ENCODE measurements at places on chromosomes 4 and X. TPM values are rescaled to one million over a fixed set of nuclear protein-coding genes. Genes with fewer than 3 reads are reported as not detected.

GRCh38 chr4:78710536-78710935, 65.6 kb upstream of the BMP2K start:
- H3K27me3 ChIP-seq = no peaks in the 10 kb centered on the region
- H3K27ac ChIP-seq = no peak overlapping the region
- no peaks in the 10 kb centered on the region for H3K36me3 ChIP-seq

- no peaks in the 10 kb centered on the region for H3K4me1 ChIP-seq
- no peaks in the 10 kb centered on the region for H3K36me3 ChIP-seq
- no peaks in the 10 kb centered on the region for H3K27me3 ChIP-seq
- no peak overlapping the region for H3K4me3 ChIP-seq
- no peak for DNase-seq
- H3K27ac ChIP-seq = no peak overlapping the region
Observed at GRCh38 chrX:68292471-68292870, 140.8 kb downstream of the OPHN1 start.

Gene EMCN
- 24.6 TPM for total RNA-seq

Gene OPN1LW
- not detected for total RNA-seq

Gene ADGRG2
- 4.3 TPM for total RNA-seq

Gene SPARCL1
- 830 TPM for total RNA-seq

Gene RBM47
- 7.1 TPM for total RNA-seq

DNA sequence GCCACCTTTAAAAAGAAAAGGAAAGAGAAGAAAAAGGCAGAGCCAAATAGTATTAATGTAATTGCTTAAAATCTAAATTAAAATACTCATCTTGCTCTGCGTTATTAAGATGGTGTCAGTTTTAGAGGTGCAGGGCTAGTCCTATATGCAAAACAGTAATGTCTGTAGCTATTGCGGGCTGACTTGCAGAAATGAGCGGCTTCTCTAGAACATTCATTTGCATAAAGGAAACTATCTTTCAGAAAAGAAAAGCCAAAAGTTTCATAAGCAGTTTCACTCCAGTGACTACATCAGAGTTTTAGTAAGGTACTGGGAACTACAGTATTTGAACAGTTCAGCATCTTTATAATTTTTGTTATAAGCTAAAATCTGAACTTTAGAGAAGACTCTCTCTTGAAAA, 6.0 kb downstream of the SMAD1 start:
- DNase-seq = no peak
- no peaks in the 10 kb centered on the region for H3K4me1 ChIP-seq
- no peaks in the 10 kb centered on the region for H3K36me3 ChIP-seq
- no peak overlapping the region for H3K27ac ChIP-seq

Gene TIMP1
- 1,308 TPM for total RNA-seq

Gene ERAS
- not detected for total RNA-seq

- H3K27me3 ChIP-seq = no peaks in the 10 kb centered on the region
- DNase-seq = no peak
- peaks cover 36% of the 10 kb centered on the region for H3K36me3 ChIP-seq
Observed at GRCh38 chrX:129908636-129909035, 2.7 kb downstream of the UTP14A start.

Gene GPC4
- total RNA-seq = 12.0 TPM

- H3K27ac ChIP-seq = no peak overlapping the region
- no peaks in the 10 kb centered on the region for H3K36me3 ChIP-seq
- H3K4me1 ChIP-seq = peaks cover 3% of the 10 kb centered on the region
- no peak for DNase-seq
Observed at GRCh38 chrX:19344661-19345060, 934 bp downstream of the PDHA1 start.

GRCh38 chrX:119870626-119871131, 854 bp downstream of the RNF113A start:
- no peak for DNase-seq
- H3K4me1 ChIP-seq = peaks cover 5% of the 10 kb centered on the region
- no peaks in the 10 kb centered on the region for H3K27me3 ChIP-seq
- peak overlapping the region; percentile 90 for H3K27ac ChIP-seq

- H3K36me3 ChIP-seq = no peaks in the 10 kb centered on the region
- no peak for DNase-seq
- H3K4me3 ChIP-seq = no peak overlapping the region
- H3K27ac ChIP-seq = peak overlapping the region; percentile 72
- peaks cover 12% of the 10 kb centered on the region for H3K4me1 ChIP-seq
- H3K27me3 ChIP-seq = no peaks in the 10 kb centered on the region
Observed at GRCh38 chr4:157803421-157803820, 369.4 kb downstream of the GASK1B start.

Gene IL1RAPL2
- not detected for total RNA-seq

DNA sequence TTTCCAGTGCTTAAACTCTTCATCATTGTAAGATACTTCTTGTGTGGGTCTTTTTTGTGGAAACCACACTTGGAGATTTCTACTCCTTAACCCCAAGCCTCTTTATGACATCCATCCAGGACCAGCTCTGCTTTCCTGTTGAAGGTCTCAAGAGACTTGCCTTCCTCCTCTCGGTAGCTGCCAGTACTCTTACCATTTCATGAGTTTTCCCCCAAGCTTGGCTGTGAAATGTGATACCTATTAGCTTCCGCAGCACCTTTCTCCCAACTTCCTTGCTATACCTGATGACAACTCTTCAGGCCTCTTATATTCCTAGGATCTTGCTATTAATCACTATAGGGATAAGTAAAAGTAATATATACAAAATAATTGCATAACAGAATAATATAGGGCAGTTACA, 1.9 kb upstream of the DCK start:
- H3K4me3 ChIP-seq = no peak overlapping the region
- H3K27ac ChIP-seq = no peak overlapping the region
- H3K36me3 ChIP-seq = no peaks in the 10 kb centered on the region
- peaks cover 6% of the 10 kb centered on the region for H3K4me1 ChIP-seq
- no peak for DNase-seq
- H3K27me3 ChIP-seq = no peaks in the 10 kb centered on the region

GRCh38 chr4:102807345-102807744, 20.0 kb downstream of the UBE2D3 start:
- no peak for DNase-seq
- no peak overlapping the region for H3K4me3 ChIP-seq
- no peaks in the 10 kb centered on the region for H3K27me3 ChIP-seq

Gene GRIPAP1
- 15.0 TPM for total RNA-seq

DNA sequence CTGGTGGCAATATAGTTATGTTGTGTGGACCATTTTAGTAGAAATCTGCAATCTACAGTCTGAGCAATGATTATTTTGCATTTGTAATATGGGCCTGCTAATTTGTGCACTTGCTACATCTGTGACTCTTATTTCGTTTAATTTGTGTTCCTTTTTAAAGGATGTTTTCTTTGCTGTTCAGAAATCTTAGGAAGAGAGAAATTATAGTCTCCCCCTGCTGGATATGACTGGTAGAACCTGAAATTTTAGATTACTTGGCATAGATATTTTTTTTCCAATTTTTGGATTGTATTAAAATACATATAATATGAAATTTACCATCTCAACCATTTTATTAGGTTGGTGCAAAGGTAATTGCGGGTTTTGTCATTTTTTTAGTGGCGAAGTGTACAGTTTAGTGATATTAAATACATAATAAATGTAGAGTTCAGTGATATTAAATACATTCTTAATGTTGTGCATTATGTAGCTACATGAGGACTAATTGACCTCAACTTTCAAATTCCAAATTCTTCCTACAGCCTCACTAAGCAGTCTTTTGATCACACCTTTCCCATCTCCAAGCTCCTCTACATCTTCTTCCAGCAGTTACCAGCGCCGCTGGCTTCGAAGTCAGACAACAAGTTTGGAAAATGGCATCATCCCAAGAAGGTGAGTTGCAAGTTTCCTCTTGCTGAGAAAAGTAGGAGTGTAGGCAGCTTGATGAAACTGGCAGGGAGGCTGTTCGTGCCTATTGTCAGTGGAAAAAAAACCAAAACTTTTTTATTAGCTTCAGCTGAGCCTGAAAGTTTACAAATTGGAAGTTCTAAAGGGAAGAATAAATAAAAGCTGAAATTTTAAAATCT, 82.2 kb downstream of the FNIP2 start:
- no peak overlapping the region for H3K27ac ChIP-seq
- no peaks in the 10 kb centered on the region for H3K27me3 ChIP-seq
- peaks cover 21% of the 10 kb centered on the region for H3K36me3 ChIP-seq

- peak overlapping the region; percentile 81 for H3K27ac ChIP-seq
- H3K27me3 ChIP-seq = no peaks in the 10 kb centered on the region
- DNase-seq = no peak
Observed at GRCh38 chrX:49191574-49192011, 5.4 kb upstream of the PRICKLE3 start.

GRCh38 chr4:147899512-147899911, 167.6 kb downstream of the ARHGAP10 start:
- DNase-seq = no peak
- no peak overlapping the region for H3K27ac ChIP-seq
- no peaks in the 10 kb centered on the region for H3K27me3 ChIP-seq
- H3K4me3 ChIP-seq = no peak overlapping the region

- H3K27ac ChIP-seq = no peak overlapping the region
- DNase-seq = no peak
- H3K27me3 ChIP-seq = no peaks in the 10 kb centered on the region
- H3K4me1 ChIP-seq = no peaks in the 10 kb centered on the region
- no peaks in the 10 kb centered on the region for H3K36me3 ChIP-seq
- no peak overlapping the region for H3K4me3 ChIP-seq
Observed at GRCh38 chr4:17528551-17529165, 13.7 kb downstream of the CLRN2 start.

DNA sequence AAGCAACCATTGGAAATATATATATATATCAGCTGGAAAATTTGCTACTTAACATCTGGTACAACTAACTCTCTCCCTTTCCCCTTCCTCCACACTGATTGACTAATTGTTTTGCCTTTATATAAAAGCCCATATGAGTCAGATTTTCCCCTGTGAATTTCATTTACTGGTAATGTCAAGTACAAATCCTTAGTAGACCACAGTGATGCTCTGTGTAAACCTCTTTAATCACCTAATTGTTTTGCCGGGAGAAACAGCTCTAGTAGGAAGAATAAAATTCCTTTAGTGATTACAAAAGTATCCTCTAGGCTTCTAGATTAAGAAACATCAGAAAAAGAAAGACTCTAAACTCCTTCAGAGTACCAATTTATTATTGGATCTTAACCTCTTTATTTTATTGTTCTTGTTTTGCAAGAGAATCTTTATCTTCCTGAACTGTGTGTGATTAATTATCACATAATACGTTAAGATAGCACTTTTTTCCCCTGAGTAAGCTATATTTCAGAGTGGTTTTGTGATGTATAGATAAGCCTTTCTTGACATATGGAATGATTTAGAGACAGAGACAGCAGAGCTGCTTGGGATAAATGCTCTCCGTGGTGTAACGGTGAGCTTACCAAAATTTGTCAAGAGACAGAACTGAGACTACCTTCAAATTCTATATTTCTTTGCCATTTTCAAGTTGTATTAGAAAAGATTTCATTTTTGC, 1606.4 kb upstream of the TENM3 start:
- H3K27me3 ChIP-seq = no peaks in the 10 kb centered on the region
- H3K4me1 ChIP-seq = no peaks in the 10 kb centered on the region
- no peak overlapping the region for H3K4me3 ChIP-seq

GRCh38 chr4:22070256-22070655, 121.7 kb upstream of the KCNIP4 start:
- no peak overlapping the region for H3K27ac ChIP-seq
- no peaks in the 10 kb centered on the region for H3K27me3 ChIP-seq

Gene P2RY4
- 1.3 TPM for total RNA-seq

Gene SCFD2
- total RNA-seq = 22.8 TPM

GRCh38 chrX:15973299-15973698, 118.7 kb upstream of the AP1S2 start:
- H3K27ac ChIP-seq = no peak overlapping the region
- no peaks in the 10 kb centered on the region for H3K27me3 ChIP-seq
- no peaks in the 10 kb centered on the region for H3K4me1 ChIP-seq
- DNase-seq = no peak
- H3K4me3 ChIP-seq = no peak overlapping the region

GRCh38 chr4:25350561-25350960, 26.5 kb upstream of the ANAPC4 start:
- no peak overlapping the region for H3K4me3 ChIP-seq
- H3K36me3 ChIP-seq = peaks cover 3% of the 10 kb centered on the region
- no peak for DNase-seq
- no peaks in the 10 kb centered on the region for H3K4me1 ChIP-seq
- no peaks in the 10 kb centered on the region for H3K27me3 ChIP-seq

Gene SMPX
- not detected for total RNA-seq

Gene HTN3
- not detected for total RNA-seq

GRCh38 chr4:121728066-121728465, 31.3 kb upstream of the ANXA5 start:
- no peaks in the 10 kb centered on the region for H3K4me1 ChIP-seq
- no peak overlapping the region for H3K27ac ChIP-seq
- H3K4me3 ChIP-seq = no peak overlapping the region
- no peak for DNase-seq

DNA sequence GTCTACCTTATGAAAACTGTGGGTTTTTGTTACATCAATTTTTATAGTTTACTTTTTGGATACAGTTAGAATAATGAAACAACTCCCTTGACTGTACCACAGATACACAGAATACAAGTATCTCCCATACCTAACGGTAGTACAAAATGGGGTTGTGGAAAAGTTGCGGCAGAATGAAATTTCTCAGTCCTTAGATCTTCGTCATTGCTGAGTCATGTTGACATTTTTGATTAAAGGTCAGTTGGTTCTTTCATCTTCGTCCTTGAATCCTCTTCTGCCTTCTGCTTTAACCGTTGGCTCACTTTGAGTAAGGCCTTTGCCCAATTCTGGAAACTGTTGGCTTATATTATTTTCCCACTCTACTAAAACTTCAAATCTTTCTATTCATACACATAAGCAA, 75.6 kb downstream of the TRIML1 start:
- no peak overlapping the region for H3K27ac ChIP-seq
- no peaks in the 10 kb centered on the region for H3K36me3 ChIP-seq
- no peak overlapping the region for H3K4me3 ChIP-seq
- DNase-seq = no peak

Gene AFM
- not detected for total RNA-seq

Data from ascending aorta (tissue), 2 donors.